ENCODE measurements at places on chromosomes 3 and 15.

GRCh38 chr3:156551746-156552145 lies 3.2 kb downstream of the SSR3 start:
- no peak for DNase-seq

DNA sequence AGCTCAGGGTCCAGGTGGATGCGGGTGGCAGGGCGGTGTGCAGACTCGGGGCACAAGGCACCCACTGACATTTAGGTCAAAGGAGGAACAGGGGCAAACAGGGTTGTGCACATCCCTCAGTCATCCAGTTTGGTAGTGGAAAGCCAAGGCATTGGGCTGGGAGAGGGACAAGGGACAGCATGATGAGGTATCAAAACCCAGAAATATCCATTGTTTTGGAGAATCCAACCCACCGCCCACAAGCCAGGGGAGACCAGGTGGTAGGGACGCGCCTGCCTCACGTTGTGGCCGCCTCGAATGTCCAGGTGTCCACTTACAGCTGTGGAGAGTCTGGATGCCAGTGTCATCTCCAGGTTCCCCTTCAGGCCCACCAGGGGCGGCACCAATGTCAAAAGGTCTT lies 33.3 kb downstream of the SLC41A3 start:
- no peak for DNase-seq

DNA sequence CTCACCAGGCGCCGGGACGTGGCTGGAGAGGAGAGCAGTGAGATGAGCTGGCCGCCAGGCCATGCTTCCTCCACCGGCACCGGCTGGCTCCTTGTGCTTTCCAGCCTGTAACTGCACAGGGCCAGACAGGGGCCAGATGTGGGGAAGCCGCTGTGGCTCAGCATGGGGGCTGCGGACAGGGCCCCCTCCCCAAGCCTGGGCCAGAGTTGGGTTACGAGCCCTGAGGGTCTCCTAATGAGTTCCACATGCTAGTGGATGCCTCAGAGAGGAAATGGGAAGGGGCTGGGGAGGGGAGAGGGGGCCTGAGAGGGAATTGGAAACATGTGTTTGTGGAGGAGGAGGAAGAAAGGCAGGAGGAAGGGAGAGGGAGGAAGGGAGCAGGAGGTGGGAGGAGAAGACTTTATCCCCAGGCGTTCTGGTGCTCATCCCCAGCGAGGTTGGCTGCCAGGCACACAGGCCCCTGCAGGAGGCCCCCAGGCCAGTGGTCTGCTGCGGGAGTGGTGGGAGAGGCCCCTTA lies 11.7 kb upstream of the DUSP7 start:
- no peak for DNase-seq

DNA sequence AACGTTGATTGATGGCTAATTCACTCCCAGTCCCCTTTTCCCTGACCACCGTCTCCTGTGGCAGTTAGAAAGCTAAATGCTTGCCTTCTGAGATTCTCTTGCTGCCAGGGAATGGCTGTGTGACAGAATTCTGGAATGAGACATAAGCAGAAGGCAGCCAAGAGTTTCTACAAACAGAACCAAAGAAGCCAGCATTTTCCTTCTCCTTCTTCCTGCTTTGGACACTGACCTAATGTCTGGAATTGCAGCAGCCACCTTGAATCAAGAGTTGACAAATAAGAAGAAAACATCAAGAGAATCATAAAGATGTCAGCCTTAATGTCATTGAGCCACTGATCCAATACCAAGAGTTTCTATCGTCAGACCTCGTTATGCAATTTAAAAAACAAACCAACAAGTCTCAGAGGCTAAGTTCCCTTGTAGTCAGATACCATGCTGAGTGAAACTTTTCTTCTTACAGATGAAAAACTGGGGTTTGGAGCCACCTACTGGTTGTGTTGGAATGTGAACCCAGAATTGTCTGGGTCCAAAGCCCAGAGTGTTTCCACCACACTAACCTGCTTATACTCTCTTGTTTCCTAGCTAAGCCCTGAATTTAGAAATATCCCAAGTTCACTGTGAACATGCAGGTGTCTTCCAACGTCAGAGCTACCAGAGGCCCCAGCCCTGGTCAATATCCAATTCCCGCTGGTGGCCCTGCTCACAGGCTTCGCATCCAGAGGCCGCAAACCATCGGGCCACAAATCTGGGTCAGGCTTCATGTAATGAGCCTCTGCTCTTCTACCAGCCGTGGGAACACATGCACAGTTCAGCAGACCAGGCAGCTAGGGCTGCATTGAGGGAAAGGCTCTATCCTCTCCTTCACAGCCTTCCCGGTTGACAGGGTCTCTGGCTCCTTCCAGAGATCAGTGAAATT lies 42.5 kb downstream of the MCF2L2 start:
- DNase-seq, result peak; percentile 73

- DNase-seq, result no peak
Observed at GRCh38 chr3:106578911-106579310, 710.1 kb upstream of the CBLB start.

DNA sequence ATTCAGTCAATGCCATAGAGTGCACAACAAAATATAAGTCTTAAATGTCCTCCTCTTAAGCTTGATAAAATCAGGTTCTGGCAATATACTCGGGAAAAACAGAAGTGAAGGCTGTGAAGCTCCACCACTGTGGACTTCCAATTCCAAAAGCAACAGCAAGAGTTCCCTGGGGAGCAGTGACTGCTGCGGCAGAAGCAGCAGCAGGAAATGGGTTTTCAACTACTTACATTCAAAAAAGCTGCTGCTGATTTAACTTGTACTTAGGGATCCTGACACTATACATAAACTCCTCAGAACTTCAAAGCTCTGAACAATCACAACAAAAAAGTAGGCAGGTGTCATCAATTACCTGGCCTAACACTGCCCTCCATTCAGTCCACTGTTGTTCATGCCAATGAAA lies 4.7 kb downstream of the CEP152 start:
- DNase-seq, result no peak

DNA sequence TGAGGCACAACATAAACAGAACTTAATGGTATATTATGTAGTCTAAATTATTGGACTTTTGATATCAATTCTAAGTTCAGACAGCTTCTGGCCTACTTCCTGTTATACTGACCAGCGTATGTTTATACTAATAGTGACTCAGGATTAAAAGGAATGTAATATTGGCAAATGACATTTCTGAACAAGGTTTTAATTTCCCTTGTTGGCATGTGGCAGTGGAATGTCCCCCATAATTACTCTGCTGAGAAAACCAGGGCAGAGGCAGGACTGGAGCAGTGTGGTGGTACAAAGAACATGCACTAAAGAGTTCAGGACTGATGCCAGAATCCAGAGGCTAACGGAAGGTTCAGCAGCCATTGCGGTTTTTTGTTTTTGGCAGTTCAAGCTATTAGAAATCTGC lies 184.0 kb downstream of the KCNAB1 start:
- DNase-seq, result no peak

- DNase-seq, result no peak
Observed at GRCh38 chr15:69119683-69120395, 40.6 kb upstream of the GLCE start.

GRCh38 chr3:10374311-10374710 lies 53.4 kb upstream of the SEC13 start:
- no peak for DNase-seq

- DNase-seq, result no peak
Observed at GRCh38 chr15:92505611-92506010, 111.9 kb downstream of the ST8SIA2 start.

DNA sequence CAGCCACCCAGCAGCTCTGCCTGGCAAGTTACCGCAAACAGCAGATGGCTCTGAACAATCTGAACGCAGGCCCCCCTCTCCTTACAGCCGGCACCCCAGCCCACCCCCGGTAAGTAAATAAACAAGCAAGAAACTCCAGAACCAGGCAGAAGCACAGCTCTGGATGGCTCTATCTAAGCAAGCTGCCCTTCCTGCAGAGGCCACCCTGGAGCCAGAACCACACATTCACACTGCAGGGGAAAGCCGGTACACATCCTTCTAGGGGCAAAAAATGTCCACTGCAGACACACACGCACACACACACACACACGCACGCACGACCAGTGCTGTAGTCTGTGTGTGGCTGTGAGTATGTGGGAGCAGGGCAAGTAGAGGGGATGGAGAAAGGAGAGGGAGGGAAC lies 63.9 kb downstream of the ADCY5 start:
- peak; percentile 72 for DNase-seq

DNA sequence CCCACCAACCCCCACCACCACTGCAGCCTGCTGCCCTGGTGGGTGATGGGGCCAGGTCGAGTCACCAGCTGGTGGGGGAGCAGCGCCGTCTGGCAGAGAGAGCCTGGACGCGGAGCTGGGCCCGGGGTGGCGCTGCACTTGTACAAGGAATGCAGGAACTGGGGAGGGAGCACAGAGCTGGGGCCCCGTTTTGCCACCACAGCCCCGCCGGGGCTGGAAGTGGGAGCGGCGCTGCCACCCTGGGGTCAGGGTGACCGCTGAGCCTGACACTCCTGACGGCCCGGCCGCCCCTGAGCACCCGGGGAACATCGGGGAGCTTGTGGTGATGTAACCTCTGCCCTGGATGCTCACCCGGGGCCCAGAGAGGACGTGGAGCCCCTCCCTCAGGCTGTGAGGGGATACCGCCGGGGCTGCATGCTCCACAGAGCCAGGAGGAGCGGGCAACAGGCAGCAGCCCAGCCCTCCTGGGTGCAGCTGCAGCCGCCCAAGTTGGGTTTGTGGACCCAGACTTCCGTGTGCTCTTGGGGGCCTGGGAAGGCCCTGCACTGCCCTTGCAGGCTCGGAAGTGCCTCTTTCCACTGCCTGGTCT lies 32.6 kb upstream of the IREB2 start:
- no peak for DNase-seq

- no peak for DNase-seq
Observed at GRCh38 chr3:29478611-29479010, 197.7 kb downstream of the RBMS3 start.

- no peak for DNase-seq
Observed at GRCh38 chr15:88586401-88587162, 34.6 kb upstream of the AEN start.

DNA sequence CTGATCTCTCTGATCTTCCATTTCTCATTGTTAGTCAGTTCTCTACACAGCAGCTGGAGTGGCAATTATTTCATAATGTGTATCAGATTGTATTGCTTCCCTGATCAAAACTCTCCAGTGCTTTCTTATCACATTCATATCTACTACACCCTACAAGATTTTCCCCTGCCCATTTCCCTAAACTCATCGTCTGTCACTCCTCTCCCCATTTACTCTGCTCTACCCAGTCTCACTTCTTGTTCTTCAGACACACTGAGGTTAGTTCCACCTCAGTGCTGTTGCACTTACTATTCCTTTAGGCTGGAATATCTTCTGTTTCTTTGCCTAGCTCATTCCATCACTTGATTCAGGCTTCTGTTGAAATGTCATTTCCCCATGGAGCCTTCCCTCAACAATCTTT lies 197.1 kb downstream of the SATB1 start:
- DNase-seq, result no peak

- DNase-seq, result no peak
Observed at GRCh38 chr3:142105991-142106390, 43.4 kb downstream of the TFDP2 start.

DNA sequence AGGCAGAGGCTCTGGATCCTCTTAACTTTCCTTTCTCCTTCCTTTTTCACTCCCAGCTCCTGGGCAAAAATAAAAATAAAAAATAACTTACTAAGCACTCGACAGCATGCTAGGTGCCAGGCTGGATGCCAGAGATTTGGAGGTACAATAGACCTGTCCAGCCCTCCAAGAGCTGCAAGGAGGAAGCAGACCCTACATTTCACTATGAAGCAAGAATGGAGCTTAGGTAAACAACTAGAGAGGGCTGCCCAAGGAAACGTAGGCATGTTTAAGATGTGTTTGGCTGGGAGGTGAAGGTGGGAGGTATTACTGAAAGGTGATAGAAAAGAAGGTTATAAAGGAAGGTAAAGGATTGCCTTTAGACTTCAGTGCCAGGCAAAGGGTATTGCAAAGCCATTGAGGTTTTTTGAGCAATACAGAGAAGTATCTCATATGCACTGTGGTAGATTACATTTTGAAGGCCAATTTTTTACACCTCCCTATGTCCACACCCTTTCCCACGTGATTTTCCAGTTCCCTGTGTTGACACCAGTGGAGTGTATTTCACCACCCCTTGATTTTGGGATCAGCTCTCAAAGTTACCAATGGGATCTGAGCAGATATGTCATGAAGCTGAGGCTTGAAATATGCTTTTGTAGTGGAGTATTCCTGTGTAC lies 69.1 kb downstream of the DCLK3 start:
- no peak for DNase-seq

GRCh38 chr3:79011821-79012529 lies 755.8 kb downstream of the ROBO1 start:
- no peak for DNase-seq

DNA sequence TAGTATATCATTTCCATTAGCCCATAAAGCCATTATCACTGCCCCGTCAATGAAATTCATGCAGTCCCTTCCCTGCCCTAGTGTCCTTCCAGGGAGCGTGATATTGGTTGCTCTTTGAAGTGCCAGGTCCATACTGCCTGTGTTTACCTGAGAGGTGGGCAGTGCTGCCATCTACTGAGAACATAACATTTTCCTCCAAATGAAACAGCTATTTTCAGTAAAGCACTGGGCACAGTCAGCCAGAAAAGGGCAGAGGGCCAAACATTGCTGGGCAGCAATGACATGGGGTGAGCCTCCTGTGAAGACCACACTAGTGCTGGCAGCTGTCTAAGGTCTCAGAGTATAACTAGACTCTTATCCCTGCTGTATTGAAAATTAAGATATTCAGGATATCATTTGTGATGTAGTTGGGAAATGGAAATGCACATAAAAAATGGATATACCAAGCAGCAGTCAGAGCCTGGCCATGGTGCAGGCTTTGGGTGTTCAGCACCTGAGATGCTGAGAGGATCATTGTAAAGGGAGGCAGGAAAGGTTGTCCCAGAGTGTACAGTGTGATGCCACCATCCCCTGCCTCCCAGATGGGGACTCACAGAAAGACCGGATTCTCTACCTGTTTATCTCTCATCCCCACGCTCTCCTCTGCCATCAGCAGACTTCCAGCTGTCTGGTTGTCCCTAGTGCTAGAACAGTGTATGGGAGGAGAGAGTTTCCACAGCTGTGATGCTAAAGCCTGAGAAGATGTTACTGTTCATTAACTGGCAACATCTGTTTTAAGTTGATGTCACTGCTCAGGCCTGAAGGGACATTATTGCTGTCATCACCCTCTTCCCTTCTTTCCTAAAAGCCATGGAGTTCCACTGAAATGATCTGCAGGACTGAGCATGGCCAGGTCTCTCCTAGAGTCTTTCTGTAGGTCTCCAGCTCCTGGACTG lies 108.8 kb downstream of the ARNT2 start:
- DNase-seq, result no peak

DNA sequence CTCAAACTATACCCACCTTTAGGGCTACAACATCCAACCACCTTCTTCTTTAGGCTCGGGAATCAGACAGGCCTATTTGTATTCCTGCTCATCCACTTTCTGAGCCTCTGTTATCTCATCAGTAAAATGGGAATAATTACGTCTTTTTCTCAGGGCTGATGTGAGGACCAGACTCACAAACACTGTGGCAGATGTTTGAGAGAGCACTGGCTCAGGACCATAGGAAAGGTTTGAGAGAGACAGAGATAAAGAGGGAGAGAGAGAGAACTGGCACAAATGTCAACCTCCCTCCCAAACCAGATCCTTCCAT lies 4.8 kb upstream of the DAPK2 start:
- DNase-seq, result no peak

Data from mucosa of gallbladder (tissue), 1 donor.